NCI-H2081 (cell line): ENCODE measurements at places on chromosomes 16 and 17.

DNA sequence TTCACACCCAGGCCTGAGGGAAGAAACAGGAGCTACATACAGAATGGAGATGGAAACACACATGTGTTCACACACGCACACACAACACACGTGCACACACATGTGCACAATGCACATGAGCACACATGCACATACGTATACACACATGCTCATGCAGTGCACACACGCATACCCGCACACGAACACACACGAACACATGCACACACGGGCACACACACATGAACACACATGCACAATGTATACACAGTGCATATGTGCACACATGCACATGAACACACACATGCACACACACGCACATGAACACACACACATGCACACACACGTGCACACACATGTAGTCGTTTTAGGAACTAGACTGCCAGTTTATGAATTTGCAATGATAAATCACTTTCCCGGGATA, 49.3 kb upstream of the CDR2 start:
- no peak for DNase-seq

DNA sequence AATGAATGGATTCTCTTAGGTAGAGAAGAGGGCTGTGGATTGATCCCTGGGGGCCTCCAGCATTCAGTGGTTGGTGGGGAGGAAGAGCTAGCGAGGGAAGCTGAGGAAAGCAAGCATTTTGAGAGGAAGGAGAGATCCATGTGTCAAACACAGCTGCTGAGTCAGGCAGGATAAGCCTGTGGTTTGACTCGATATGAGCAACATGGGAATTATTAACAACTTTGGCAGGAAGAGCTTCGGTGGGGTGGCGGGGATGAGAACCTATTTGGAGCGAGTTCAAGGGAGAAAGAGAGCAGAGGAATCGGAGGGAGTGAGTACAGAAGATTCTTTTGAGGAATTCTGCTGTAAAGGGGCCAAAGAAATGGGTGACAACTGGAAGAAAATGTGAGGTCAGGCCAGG, 59.5 kb upstream of the CDC42EP4 start:
- DNase-seq, result no peak

GRCh38 chr16:57137043-57137442, 44.7 kb downstream of the CPNE2 start:
- no peak for DNase-seq

- no peak for DNase-seq
These were observed 39.5 kb upstream of the TMEM132E start for GRCh38 chr17:34539881-34540280.

GRCh38 chr16:15906439-15906838, 18.0 kb upstream of the CEP20 start:
- no peak for DNase-seq

DNA sequence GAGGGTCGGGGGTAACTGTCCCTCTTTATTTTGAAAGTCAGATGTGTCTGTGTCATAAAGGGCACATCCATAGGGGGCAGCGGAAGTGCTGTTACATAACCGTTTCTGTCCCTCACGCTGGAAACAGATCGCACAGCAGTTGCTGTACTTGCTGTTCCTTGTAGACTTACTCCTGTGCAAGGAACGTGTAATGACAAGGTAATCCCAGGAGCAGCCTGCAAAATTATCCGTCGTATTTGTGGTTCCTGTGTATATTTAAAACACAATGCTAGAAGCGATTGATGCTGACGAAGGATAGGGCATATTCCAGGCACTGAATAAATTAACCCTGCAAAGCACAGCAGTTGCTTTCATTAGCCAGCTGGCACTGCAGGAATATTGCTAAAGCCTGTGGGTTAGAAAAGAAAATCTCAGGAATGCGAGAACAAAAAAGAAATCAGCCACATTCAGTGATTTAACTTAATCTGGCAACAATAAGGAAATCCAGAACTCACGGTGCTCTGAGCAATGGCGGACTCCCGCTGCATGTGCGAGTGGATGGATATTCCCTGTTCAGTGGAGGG, 76.2 kb downstream of the SPECC1 start:
- DNase-seq, result no peak

DNA sequence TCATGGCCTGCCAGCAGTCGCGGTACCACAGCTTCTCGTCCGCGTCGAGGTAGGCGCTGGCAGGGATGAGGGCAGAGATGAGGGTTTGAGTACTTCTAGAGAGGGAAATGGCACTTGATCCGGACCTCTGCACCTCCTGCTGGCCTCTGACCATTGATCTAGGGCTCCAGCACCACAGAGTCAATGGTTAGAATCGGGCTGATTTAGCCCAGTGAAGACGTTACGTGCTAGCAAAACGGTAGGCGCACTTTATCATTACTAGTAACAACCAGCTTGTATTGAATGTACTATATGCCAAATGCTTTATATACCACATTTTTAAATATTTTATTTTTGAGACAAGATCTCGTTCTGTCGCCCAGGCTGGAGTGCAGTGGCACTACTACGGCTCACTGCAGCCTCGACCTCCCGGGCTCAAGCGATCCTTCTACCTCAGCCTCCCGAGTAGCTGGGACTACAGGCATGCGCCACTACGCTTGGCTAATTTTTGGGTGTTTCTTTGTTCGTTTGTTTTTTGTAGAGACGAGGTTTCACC, 526 bp downstream of the TSNAXIP1 start:
- no peak for DNase-seq

- DNase-seq, result no peak
These were observed 136.0 kb downstream of the ANKFN1 start for GRCh38 chr17:56289321-56289720.

DNA sequence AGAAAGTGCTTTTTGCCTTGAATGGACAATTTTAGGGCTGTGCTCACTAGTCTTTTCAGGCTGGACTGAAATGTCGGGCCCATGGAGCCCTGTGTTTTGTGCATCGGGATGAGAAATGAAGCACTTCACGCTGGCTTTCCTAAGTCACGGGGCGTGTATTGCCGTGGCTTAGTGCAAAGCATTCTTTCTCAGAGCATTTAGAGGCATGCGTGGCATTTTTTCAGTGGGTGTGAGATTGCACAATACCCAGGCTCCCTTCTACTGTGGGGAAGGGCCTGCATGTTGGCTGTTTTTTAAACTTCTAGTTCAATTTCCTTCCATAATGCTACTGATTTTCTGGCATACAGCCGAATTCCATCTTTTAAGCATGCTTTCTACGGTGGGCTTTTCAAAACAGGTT, 12.6 kb upstream of the POLR3E start:
- DNase-seq, result no peak

DNA sequence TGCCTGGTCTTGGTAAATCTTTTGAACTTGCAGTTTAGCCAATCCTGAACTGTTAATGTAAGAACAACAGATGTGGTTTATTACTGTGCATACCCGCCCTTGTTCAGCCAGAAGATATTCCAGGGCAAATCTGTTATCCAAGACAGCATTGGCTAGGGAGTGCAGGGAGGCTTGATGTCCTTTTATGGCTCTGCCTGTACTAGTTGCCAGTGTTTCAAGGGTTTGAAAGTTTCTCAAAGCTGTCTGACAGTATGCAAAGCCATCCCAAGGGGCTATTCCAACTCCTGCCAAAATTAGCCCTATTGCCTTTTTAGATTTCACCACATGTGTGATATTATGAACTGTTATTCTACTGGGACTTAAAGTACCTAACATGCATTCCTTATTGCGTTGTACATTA, 30.1 kb downstream of the LCMT1 start:
- no peak for DNase-seq

GRCh38 chr16:59116744-59117143, 382.6 kb upstream of the GOT2 start:
- DNase-seq, result no peak

DNA sequence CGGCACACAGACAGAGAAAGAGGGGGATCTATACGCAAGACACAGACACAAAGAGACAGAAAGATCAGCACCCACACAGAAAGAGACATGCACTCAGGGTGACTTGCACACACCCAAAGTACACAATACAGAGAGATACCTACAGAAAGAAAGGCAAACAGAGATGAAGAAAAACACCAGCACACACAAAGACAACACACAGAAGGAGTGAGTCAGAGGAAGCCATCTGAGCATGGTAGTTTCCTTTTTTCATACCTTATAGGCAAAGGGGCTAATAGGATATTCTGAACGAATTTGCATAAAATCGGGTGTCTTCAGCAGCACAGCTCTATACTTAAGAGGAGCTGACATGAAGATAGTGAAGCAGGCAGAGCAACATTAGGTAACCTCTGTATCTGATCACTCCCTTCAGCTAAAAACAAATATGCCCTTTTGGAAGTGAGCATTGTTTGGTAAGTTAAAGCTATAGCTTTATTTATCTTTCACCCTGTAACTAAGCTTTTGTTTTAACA, 198.6 kb downstream of the AATF start:
- DNase-seq, result no peak

- DNase-seq, result no peak
These were observed 191.4 kb downstream of the SLC39A11 start for GRCh38 chr17:72901083-72901482.

DNA sequence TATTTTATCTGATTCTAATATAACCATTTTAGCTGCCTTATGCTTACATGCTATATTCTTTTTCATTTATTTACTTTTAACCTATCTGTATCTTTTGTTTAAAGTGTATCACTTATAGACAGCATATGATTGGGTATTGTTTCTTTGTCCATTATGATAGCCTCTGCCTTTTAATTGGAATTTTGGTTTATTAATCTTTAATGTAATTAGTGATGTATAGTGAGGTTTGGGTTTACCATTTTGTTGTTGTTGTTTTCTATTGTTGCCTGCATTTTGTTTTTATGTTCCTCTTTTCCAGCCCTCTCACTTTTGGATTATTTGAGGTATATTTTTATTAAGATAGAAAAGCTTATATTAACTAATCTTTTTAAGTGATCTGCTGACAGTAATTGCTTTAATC, 59.4 kb downstream of the NLK start:
- no peak for DNase-seq

DNA sequence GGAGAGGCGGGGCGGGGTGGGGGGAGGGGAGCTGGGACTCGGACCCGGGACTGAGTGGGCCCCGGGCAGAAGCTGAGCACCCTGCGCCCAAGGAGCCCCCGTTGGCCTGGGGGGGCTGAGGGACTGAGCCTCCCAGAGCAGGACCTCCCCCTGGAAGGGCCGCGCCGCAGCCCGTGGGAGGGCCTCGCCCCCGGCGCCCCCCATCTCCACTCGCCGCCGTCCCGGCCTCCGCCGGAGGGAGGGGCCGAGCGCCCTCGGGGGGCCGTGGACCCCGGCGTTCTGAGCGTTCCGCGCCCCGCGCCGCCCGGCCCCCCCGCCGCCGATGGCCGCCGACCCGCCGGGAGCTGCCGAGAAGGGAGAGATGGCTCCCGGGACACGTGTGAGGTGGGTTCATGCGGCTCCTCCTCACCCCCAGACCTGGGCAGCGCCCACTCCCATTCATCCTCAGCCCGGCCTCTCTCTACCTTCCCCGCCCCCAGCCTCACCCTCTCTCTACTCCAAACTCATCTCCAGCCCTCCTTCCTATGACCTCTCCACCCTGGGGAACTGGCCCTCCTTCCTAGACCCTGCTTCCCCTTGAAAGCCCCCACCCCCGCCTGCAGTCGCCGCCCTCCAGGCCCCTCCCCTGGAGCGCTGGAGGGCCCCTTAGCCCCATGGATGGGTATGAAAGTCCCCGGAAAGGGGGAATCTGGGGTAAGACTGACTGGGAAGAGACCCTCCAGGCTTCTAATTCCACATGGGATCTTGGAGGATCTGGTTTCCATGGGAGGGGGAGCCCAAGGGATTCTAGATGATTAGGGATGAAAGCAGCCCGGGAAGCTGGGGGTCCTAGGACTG, 922 bp downstream of the FBXL19 start:
- DNase-seq, result no peak

DNA sequence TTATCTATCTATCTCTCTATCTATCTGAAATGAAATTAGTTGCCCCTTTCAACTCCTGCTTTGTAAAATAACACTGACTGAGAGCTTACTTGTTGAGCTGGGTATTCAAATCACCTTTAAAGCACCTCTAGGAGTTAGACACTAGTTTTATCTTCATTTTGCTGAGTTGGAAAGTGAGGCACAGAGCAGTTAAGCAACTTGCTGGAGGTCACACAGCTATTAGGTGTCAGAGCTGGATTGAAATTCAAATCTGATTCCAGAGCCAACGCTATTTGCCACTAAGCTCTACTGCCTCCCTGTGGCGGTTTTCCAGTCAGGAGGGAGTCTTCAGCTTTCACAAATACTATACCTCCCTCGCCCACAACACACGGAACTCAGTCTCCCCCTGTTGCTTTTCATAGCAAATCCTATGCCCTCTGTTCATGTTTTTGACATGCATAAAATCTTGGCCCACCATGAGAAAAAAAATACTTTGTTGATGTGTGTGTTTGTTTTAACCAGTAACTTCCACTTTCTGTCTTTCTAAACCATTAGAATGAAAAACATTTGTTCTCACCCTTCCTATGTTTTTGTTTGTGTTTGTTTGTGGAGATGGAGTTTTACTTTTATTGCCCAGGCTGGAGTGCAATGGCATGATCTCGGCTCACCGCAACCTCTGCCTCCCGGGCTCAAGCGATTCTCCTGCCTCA, 74.8 kb upstream of the SMURF2 start:
- peak; percentile 38 for DNase-seq

DNA sequence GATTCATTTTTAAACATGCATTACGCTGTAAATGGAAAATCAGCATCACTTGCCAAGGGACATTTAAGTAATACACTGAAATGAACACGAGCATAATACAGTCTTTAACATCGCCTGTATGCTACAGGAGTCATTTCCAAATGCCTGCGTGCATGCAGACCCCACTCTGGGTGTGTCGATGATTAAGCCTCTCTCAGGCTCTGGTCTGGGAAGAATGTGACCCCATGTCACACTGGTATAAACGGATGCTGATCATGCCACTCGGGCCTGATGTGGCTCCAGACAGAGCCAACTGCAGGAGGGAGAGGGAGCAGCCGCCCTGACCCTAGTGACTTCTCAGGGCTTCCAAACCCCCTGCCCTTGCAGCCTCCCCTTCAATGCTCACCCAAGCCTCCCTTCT, 10.8 kb downstream of the EMP2 start:
- no peak for DNase-seq

- no peak for DNase-seq
These were observed 13.1 kb downstream of the CFAP20 start for GRCh38 chr16:58116081-58116480.

GRCh38 chr17:81314398-81315081, 19.4 kb upstream of the SLC38A10 start:
- DNase-seq, result no peak

DNA sequence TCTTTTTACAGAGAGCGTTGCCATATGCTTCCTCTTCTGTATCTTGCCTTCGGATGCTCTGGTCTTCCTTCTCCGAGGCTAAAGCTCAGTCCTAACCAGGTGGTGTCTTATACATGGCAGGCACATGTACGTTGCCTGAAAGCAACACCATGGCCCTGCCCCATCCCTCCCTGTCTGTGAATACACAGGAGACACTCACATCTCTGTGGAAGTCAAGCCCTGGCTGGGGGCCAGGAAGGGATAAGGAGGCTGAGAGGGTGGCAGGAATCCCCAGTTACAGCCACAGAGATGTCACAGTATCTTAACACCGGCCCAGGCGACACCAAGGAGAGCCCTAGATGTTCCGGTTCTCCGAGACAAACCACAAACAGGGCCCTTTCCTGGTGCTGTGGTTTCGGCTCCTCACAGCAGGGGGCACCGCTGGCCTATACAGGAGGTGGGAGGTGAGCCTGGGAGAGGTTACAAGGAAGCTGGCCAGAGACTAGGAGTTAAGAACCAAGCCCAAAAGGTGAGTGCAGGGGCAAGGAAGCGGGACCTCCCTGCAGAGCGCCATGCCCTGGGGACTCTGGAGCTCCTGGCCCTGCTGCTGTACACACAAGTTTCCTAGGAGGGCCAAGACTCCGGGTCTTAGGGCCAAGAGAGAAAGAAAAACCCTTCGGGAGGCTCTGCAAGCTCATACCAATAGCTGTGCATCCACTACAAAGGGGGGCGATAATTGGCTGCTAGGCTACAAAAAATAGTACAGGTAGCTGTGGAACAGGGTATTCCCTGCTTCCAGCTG, 41.7 kb downstream of the SRL start:
- DNase-seq, result peak; percentile 4
